ENCODE measurements at places on chromosomes 6 and 20. TPM values are rescaled to one million over a fixed set of nuclear protein-coding genes. Genes with fewer than 3 reads are reported as not detected.
A peak's percentile ranks its signal among the peaks of the same experiment; 100 is the strongest.

DNA sequence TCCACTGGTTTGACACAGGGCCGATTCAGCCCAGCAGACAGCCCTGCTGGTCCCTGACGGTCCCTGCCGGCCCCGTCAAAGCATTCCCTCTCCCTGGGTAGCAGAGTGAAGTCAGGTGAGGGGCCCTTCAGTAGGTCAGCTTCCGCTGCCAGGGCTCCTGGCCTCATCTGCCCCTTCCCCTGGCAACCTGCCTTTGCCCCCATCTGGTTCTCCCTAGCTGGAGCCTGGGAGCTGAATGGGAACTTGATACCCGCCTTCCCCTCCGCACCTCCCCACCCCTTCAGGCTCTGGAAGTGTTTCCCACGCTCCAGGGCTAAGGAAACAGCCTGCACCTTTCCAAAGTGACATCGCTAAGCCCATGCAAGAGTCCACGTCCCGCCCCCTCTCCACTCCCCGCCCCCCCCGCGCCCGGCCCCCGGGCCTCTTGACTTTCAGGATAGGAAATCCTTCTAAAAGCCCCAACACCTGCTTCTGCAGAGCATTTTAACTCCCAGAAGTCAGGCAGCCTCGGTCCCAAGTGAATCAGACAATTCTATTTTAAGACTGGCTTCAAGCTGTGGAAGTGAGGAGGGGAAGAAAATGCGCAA lies 53.3 kb downstream of the ISM1 start:
- no peak for DNase-seq

- no peak for DNase-seq
These were observed 459.7 kb upstream of the PTCHD4 start for GRCh38 chr6:48570656-48571055.

DNA sequence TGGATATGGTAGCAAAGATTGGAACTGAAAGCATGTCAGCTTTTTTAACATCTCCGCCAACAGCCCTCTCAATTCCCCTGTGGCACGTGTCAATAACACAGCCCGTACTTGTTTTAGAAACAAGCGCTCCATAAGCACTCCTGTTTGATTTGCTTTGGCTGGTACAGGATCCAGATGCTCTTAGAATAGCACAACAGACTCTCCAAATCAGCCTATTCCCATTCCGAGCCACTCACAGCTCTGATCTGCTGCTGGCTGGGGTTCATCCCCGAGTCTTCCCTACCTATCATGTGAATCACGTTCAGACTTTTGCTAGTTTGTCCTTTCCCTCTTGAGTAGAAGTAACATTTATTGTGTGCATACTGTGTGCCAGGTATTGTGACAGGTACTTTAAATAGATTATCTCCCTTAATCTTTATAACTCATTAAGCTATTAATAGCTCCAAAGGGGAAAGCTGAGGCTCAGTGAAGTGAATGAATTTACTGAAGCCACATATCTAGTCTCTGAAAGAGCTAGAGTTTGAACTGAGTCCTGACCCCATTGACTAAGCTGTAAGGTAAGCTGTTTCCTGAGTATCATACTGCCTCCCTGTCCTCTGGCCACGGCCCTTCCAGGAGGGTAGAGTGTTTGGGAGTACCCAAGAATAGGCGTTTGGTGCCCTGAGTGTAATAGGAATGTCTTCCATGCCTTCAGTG lies 46.7 kb downstream of the RALY start:
- no peak for DNase-seq

- DNase-seq: no peak
These were observed 555.6 kb downstream of the CD83 start for GRCh38 chr6:14673201-14673600.

- DNase-seq: no peak
These were observed 18.5 kb downstream of the CHMP4B start for GRCh38 chr20:33829636-33830035.

DNA sequence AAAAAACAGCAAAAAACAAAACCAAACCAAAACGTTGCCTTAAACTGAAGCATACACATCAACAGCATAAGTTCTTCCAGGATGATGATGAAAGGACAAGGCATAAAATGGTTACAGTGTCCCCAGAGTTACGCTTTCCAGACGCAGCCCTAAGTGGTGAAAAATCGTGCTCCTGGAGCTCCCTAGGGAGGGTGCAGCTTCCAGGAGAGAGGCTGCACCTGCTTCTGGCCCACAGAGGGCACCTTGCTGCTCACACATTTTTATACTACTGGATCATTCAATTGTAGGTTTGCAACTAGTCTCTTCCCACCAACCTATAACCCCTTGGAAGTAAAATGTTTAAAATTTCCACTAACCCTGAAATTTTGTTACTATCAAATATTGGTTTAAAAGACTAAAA lies 115.0 kb downstream of the PRKN start:
- no peak for DNase-seq

DNA sequence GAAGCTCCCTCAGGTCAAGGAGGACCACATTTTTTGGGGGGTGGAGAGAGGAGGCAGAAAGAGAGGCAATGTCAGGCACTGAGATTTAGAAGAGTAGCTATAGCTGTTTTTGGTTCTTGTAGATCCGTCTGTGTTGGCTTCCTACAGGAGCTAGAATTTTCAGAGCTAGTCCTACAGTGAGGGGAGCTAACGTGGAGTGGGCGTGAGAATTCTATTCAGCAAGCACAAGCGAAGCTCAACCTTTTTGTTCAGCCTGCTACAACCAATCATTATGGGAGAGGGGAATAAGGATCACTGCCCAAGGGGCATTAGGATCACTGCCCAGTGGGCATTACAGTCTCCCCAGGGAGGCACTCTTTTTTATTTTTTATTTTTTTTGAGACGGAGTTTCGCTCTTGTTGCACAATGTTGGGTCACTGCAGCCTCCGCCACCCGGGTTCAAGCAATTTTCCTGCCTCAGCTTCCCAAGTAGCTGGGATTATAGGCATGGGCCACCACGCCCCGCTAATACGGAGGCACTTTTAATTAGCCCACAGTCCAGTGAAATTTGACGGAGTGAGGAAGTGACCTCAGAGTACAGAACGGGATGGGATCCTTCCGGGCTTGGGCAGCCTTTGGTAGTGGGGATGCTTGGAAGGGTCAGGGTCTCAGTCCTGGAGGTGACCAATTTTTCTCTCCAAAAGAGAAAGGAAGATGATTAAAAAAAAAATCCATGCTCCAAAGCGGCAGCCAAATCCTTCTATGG lies 1.1 kb upstream of the PANK2 start:
- DNase-seq: peak; percentile 46

DNA sequence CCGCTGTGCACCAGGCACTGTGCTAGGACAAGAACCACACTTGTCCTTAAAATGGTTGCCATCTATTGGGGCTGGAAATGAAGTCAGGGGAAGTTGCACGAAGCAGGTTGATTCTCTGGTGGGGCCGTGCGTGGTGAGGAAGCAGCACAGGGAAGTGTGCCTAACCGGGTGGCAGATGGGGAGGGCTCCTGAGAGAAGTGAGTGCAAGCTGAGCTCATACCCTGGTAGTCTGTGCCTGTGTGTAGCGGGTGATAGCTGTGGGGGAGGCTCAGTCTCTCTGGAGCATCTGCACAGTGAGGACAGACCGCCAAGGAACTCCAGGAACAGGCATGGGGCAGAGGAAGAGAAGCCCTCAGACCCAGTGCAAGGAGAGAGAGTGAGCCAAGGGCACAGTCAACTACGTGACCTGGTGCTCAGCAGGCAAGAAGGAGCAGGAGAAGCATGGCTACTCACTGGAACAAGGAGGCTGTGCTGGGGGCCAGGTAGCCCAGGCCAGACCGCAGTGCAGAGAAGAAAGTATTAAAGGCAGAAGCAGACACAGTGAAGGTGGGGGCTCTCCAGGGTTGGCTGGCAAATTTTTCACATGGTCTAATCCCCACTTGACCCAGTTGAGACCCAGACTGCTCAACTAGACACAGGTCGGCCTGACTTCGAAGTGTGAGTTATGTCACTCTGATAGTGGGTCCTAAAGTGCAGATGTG lies 155.0 kb downstream of the CDH26 start:
- DNase-seq: no peak

DNA sequence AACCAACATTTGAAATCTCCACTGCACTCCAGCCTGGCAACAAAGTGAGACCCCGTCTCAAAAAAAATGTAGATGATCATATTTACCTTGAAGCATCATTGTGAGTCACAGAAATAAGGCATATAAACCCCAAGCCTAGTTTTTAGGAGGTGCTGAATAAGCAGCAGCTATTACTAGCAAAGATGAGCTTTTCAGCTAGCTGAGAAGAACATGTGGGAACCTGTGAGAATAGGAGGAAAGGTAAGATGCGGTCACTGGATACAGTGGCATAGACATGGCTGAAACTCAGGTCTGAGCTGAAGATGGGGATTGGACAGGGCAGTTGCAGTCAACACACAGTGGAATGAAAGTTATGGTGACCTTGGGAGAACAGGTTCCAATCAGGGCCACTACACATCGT lies 284.3 kb upstream of the IRAK1BP1 start:
- DNase-seq: no peak

DNA sequence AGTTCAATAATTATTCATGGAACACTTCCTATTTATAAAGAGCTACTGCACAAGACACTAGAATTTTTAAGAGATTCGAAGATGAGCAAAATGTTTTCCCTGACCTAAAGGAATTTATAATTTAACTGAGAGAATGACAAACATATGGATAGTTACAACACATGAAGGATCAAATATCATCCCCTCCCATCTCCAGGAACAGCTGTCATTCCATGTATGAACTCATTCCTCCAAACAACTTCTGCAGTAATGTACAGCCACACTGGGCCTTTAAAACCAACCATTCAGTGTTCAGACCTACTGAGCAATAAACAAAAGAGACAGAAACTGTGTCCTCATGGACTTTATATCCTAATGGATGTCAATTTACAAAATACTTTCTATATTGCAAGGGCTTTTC lies 87.8 kb downstream of the KIF16B start:
- no peak for DNase-seq

DNA sequence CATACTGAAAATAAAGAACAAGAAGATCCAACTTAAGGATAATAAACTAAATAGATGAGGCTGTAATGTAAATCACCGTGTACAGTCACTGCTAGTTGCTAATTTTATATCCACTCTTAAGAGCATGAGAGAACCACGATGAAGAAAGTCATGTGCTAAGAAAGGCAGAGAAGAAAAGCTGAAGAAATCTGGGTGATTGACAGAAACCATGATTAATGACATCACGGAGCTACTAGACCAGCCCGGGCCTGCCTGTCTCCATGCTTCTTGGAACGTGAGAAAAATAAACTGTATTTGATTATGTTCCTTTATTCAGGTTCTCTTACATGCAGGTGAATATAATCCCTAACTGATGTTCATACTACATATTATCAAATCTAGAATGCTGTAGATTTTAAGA lies 84.2 kb upstream of the E2F3 start:
- no peak for DNase-seq

DNA sequence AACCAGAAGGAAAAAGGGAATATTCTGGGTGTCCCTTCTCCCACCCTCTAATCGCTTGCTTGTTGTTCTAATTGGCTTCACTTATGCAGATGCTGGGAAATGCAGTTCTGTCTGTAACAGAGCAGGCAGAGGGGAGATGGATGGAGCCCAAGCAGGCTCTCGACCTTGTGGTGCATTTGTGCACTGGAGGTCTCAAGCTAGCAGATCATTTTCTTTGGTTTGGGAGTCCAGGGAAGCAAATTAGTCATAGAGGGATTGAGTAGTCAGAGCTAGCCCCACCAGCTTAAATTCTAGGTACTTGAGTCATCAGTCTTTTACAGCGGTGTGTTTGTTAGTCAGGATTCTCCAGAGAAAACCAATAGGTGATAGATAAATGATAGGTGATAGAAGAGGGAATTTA lies 234.7 kb upstream of the ECI2 start:
- DNase-seq: no peak

DNA sequence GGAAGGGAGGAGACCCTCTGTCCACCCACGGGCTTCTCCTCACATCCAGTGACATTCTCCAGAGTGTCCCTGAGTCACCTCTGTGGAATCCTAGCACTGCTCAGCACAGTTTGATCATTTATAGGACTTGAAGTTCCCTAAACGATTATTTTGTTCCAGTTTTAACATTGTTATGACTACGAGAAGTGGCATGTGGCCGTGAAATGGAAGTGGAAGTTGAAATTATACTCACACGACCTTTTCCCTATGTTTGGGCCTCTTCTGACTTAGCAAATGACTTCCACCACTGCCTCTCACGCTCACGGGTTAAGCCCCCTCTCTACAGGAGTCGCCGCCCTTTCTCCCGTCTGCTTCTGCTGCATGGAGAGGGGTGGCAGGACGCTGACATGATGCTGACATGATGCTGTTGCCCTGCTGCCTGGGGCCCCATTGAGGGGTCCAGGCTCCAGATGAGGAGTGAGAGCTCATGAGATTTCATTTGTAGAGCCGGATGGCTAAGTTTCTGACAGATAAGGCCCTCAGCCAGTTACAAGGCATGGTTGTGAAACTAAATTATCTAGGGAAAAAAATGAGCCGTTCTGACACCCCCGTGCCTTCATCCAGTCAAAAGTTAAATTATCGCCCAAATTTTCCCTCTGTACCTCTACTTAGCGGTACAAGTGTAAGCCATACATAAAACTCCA lies 153.6 kb upstream of the UST start:
- no peak for DNase-seq

GRCh38 chr6:75171986-75172385 lies 33.9 kb downstream of the COL12A1 start:
- DNase-seq: no peak

DNA sequence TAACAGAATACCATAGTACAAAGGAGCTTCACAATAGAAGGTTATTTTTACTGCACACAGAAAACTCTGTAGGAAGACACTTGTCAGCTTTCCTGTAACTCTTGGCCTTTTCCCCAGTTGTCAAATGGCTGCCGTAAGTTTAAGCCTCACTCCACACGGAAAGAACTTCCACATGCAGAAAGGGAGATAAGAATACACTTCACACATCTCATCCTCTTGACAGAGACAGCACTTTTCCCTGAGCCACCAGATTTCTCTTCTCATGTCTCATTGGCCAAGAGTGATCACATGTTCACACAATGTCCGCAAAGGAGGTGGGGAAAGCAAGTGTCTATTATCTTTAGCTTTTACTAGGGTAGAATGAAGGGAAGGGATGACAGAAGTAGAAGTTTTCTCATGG lies 540.7 kb downstream of the HAO1 start:
- DNase-seq: no peak

- no peak for DNase-seq
These were observed 149.9 kb downstream of the RPS12 start for GRCh38 chr6:132964101-132964867.

DNA sequence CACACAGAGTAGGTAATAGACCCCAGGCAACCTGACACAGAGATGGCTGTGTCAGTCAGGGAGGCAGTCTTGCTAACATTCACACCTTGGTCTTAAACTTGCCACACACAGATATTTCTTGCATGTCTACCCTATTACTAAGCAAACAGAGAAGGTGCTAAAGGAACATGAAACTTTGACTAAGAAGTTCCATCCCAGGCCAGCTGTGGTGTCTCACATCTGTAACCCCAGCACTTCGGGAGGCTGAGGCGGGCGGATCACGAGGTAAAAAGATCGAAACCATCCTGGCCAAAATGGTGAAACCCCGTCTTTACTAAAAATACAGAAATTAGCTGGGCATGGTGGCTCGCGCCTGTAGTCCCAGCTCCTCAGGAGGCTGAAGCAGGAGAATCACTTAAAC lies 222.4 kb upstream of the JARID2 start:
- DNase-seq: no peak

PRRC2A gene
- 176 TPM for polyA plus RNA-seq

LPA gene
- 0.23 TPM for polyA plus RNA-seq

PM20D2 gene
- polyA plus RNA-seq: 22.0 TPM

CST8 gene
- polyA plus RNA-seq: not detected

ASIP gene
- polyA plus RNA-seq: 0.29 TPM

DNMT3B gene
- polyA plus RNA-seq: 8.3 TPM

HNF4A gene
- polyA plus RNA-seq: 0.93 TPM

NFATC2 gene
- polyA plus RNA-seq: 7.9 TPM

REM1 gene
- 6.9 TPM for polyA plus RNA-seq

Measured in left lung (tissue), 14 donors.